ENCODE measurements at places on chromosomes 6 and 20.

GRCh38 chr6:147142684-147143245 is 61.5 kb upstream of the STXBP5 start:
- DNase-seq, result no peak

- DNase-seq, result no peak
Observed at GRCh38 chr6:36851626-36852025, 12.4 kb upstream of the CPNE5 start.

GRCh38 chr6:111418971-111419693 is 63.9 kb downstream of the REV3L start:
- no peak for DNase-seq

GRCh38 chr6:26545627-26546026 is 7.5 kb downstream of the HMGN4 start:
- DNase-seq, result no peak
